ENCODE measurements at places on chromosomes 3 and 15.
A peak's percentile ranks its signal among the peaks of the same experiment; 100 is the strongest.

DNA sequence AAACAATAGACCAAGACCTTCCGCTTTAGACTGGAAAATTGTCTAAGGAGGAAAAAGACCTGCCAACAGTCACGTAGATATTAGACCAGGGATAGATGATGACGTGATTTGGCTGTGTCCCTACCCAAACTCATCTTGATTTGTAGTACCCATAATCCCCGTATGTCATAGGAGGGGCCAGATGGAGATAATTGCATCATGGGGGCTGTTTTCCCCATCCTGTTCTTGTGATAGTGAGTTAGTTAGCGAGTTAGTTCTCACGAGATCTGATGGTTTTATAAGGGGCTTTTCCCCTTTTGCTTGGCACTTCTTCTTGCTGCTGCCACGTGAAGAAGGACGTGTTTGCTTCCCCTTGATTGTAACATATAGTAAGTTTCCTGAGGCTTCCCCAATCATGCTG, 31.7 kb upstream of the SUCLG2 start:
- no peak overlapping the region for H3K27ac ChIP-seq
- no peaks in the 10 kb centered on the region for H3K27me3 ChIP-seq
- H3K4me3 ChIP-seq, result no peak overlapping the region
- peaks cover 13% of the 10 kb centered on the region for H3K36me3 ChIP-seq

DNA sequence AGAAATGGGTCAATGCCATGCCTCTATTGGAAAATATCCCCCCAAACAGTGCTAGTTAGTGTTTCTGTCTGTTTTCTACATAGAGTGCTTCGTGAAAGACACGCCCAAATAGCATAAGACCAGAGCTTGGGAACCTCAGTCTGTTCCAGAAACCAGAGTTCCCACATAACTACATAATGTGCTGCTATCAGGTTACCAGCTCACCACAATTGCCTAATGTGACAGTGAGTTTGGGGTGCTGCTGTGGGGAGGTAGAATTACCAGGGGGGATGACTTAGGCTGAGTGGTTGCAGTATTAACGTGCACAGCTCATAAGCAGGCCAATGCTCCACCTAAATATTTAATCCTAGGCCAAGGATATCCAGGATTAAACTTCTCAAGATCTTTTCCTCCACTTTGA, 39.2 kb downstream of the DUT start:
- H3K36me3 ChIP-seq, result no peaks in the 10 kb centered on the region
- H3K27me3 ChIP-seq, result peaks cover 28% of the 10 kb centered on the region
- no peak overlapping the region for H3K27ac ChIP-seq
- no peak overlapping the region for H3K4me3 ChIP-seq
- DNase-seq, result no peak

- no peak overlapping the region for H3K4me3 ChIP-seq
- no peaks in the 10 kb centered on the region for H3K4me1 ChIP-seq
- peaks cover 1% of the 10 kb centered on the region for H3K27me3 ChIP-seq
- no peaks in the 10 kb centered on the region for H3K36me3 ChIP-seq
These were observed 107.4 kb downstream of the GLDN start for GRCh38 chr15:51448622-51449399.

DNA sequence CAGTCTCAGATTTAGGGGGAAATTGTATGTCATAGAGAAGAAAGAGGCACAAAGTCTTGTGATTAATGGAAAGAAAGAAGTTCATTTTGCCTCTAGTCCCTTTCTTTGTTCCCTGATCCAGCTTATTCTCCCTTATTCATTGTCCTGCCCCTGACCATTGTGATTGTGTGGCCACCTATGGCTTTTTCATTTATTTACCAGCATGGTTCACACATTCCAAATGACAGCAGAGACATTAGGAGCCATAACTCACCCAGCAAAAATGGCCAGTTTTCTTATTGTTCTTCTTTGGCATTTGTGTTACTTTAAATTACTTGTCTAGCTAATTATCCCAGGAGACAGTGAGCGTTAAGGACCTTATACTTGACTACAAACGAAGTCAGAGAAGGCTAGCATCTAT, 36.3 kb upstream of the SGO1 start:
- no peak for DNase-seq
- peaks cover 2% of the 10 kb centered on the region for H3K27me3 ChIP-seq

GRCh38 chr3:113721636-113722035, 24.4 kb downstream of the NAA50 start:
- peak overlapping the region; percentile 55 for H3K27ac ChIP-seq
- no peak for DNase-seq
- H3K4me1 ChIP-seq, result peaks cover 23% of the 10 kb centered on the region
- H3K27me3 ChIP-seq, result no peaks in the 10 kb centered on the region
- peaks cover 32% of the 10 kb centered on the region for H3K36me3 ChIP-seq

GRCh38 chr3:44762170-44762677, 630 bp downstream of the KIF15 start:
- peak overlapping the region; percentile 90 for H3K27ac ChIP-seq
- peaks cover 4% of the 10 kb centered on the region for H3K27me3 ChIP-seq
- peaks cover 36% of the 10 kb centered on the region for H3K4me1 ChIP-seq
- peak overlapping the region; percentile 93 for H3K4me3 ChIP-seq

GRCh38 chr15:101313041-101313761, 18.2 kb upstream of the SNRPA1 start:
- no peaks in the 10 kb centered on the region for H3K27me3 ChIP-seq
- no peak for DNase-seq
- no peak overlapping the region for H3K4me3 ChIP-seq

- H3K27me3 ChIP-seq, result no peaks in the 10 kb centered on the region
- H3K27ac ChIP-seq, result no peak overlapping the region
- peaks cover 52% of the 10 kb centered on the region for H3K4me1 ChIP-seq
- no peaks in the 10 kb centered on the region for H3K36me3 ChIP-seq
- no peak overlapping the region for H3K4me3 ChIP-seq
These were observed 25.0 kb upstream of the BLM start for GRCh38 chr15:90691982-90692773.

DNA sequence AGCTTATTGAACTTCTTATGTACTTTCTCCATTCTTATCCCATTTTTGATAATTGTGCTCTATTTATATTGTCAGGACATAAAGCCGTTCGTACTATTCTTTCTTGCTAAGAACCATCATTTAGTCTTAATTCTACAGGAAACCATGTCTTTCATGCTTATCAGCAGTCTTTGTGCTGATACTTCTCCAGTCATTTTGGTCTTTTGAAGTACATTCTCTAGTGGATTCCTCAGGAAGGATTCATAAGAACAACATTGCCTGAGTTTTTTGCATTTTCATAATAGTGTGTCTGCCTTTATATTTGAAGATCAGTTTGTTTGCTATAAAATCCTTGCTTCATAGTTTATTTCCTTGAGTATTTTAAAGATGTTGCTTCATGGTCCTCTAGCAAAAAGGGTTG, 126.6 kb upstream of the NEO1 start:
- no peak for DNase-seq
- no peaks in the 10 kb centered on the region for H3K36me3 ChIP-seq
- H3K27ac ChIP-seq, result no peak overlapping the region
- H3K4me1 ChIP-seq, result peaks cover 8% of the 10 kb centered on the region

DNA sequence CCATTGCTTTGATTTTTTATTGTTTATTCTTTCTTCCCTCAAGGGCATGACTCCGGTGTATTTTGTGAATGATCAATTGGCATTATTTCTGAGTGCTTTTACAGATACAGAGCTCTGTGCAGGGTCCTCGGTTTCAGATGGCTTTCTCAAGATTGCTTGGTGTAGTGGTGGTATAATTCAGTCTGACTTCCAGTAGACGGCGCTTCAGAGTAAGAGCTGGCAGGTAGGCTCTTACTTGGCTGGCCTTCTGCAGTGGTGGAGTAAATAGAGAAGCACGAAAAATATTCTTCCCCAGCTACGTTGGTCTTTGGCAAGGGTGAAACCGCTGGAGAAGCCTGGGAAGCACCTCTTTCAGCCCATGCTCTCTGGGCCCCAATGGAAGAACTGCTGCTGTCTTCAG, 723.0 kb upstream of the BCHE start:
- no peaks in the 10 kb centered on the region for H3K27me3 ChIP-seq
- H3K27ac ChIP-seq, result no peak overlapping the region
- DNase-seq, result no peak
- H3K4me1 ChIP-seq, result no peaks in the 10 kb centered on the region
- H3K4me3 ChIP-seq, result no peak overlapping the region

GRCh38 chr3:101634591-101635196, 42.2 kb downstream of the ZBTB11 start:
- H3K27ac ChIP-seq, result no peak overlapping the region
- no peaks in the 10 kb centered on the region for H3K36me3 ChIP-seq
- no peak for DNase-seq
- no peaks in the 10 kb centered on the region for H3K4me1 ChIP-seq
- H3K27me3 ChIP-seq, result peaks cover 6% of the 10 kb centered on the region
- no peak overlapping the region for H3K4me3 ChIP-seq

GRCh38 chr3:193491026-193491425, 63.7 kb downstream of the ATP13A4 start:
- H3K4me1 ChIP-seq, result no peaks in the 10 kb centered on the region
- H3K4me3 ChIP-seq, result no peak overlapping the region
- H3K27me3 ChIP-seq, result peaks cover 4% of the 10 kb centered on the region
- no peak for DNase-seq

GRCh38 chr3:129211772-129212171, 28.1 kb upstream of the CNBP start:
- peaks cover 4% of the 10 kb centered on the region for H3K27me3 ChIP-seq
- no peak overlapping the region for H3K27ac ChIP-seq
- no peaks in the 10 kb centered on the region for H3K36me3 ChIP-seq
- H3K4me3 ChIP-seq, result no peak overlapping the region

GRCh38 chr15:91885714-91886270, 32.3 kb downstream of the SLCO3A1 start:
- peaks cover 16% of the 10 kb centered on the region for H3K4me1 ChIP-seq
- H3K4me3 ChIP-seq, result no peak overlapping the region
- no peak for DNase-seq
- H3K27ac ChIP-seq, result no peak overlapping the region

DNA sequence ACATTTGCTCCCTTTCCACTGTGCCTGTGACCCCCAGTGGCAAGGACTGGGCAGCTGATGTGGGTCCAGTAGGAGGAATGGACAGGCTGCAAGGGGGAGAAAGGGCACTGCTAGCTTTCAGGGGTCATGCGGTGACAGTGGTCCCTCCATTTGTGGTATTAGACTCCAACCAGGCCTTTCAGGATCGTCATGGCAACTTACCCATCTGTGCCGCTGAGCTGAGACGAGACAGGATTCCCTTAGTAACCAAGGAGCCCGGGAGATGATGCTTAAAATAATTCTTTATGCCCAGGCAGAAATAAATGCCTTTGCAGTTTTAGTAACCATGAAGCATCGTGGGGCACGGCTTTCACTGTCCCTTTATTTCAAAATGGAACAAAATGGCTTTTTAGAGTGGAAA, 15.9 kb upstream of the MRPL3 start:
- no peak for DNase-seq
- H3K4me3 ChIP-seq, result no peak overlapping the region
- H3K27ac ChIP-seq, result no peak overlapping the region
- no peaks in the 10 kb centered on the region for H3K36me3 ChIP-seq
- H3K27me3 ChIP-seq, result peaks cover 4% of the 10 kb centered on the region

- DNase-seq, result no peak
- no peaks in the 10 kb centered on the region for H3K4me1 ChIP-seq
- no peak overlapping the region for H3K27ac ChIP-seq
- no peaks in the 10 kb centered on the region for H3K36me3 ChIP-seq
These were observed 98.1 kb downstream of the ZPLD1 start for GRCh38 chr3:102532901-102533300.

DNA sequence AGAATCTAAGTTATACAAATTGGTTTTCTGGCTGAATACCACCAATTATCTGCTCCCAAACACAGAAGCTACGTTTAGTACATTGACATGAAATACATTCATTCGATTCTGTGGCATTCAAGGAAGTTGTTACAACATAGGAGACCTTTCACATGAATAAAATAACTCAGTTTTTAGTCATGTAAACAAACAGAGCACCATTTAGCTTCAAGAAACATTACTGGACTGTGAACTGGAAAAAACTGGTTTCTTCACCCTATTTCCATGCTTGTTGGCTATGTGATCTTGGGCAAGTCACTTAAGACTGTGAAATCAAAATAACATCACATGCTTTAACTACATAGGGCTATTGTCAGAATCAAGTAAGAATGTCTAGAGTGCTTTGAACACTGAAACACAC, 46.2 kb downstream of the NRG4 start:
- H3K4me3 ChIP-seq, result no peak overlapping the region
- H3K27ac ChIP-seq, result no peak overlapping the region
- no peaks in the 10 kb centered on the region for H3K36me3 ChIP-seq
- H3K4me1 ChIP-seq, result no peaks in the 10 kb centered on the region

GRCh38 chr15:100729461-100729860, 127.1 kb downstream of the ASB7 start:
- H3K27me3 ChIP-seq, result peaks cover 9% of the 10 kb centered on the region
- DNase-seq, result no peak
- no peaks in the 10 kb centered on the region for H3K36me3 ChIP-seq
- no peak overlapping the region for H3K27ac ChIP-seq

All from activated T-helper 1 cell treated with anti-CD3 and anti-CD28 coated beads, Interleukin-12 subunit alpha, Interleukin-12 subunit beta, Interleukin-2, Interleukin-4 antibody, amounts not matched to agents 30 ng/mL and 10 ng/mL and 1 ng/mL, durations not matched to agents 14 hours and 24 hours and 36 hours (primary cell).